Neural cell (in vitro differentiated cells): ENCODE measurements at places on chromosomes 12 and 14. TPM values are rescaled to one million over a fixed set of nuclear protein-coding genes. Genes with fewer than 3 reads are reported as not detected.

The AQP2 gene
- polyA plus RNA-seq: not detected in 2 replicates

The RPGRIP1 gene
- not detected in 2 replicates for polyA plus RNA-seq

The IL26 gene
- not detected in 2 replicates for polyA plus RNA-seq

The AMDHD1 gene
- 0.20 TPM in 1 of 2 replicates, not detected in the other for polyA plus RNA-seq

The TTC9 gene
- polyA plus RNA-seq: 11.1 and 14.2 TPM in 2 replicates

The B4GALNT1 gene
- polyA plus RNA-seq: 99.9 and 152 TPM in 2 replicates

The PLEKHG3 gene
- 15.8 and 27.3 TPM in 2 replicates for polyA plus RNA-seq

The MMP17 gene
- 79.0 and 93.5 TPM in 2 replicates for polyA plus RNA-seq

The KRT75 gene
- not detected in 2 replicates for polyA plus RNA-seq

The CACNA1C gene
- polyA plus RNA-seq: 9.7 and 10.0 TPM in 2 replicates

The OR6C70 gene
- not detected in 2 replicates for polyA plus RNA-seq

The BATF gene
- polyA plus RNA-seq: not detected in 2 replicates

The MCRS1 gene
- 109 and 112 TPM in 2 replicates for polyA plus RNA-seq

The MYH6 gene
- not detected in 2 replicates for polyA plus RNA-seq

The NR4A1 gene
- polyA plus RNA-seq: 3.4 and 6.1 TPM in 2 replicates

The CLEC14A gene
- 0.12 TPM in 1 of 2 replicates, not detected in the other for polyA plus RNA-seq

The TSPAN19 gene
- polyA plus RNA-seq: 3.5 and 4.8 TPM in 2 replicates

The GALNT16 gene
- polyA plus RNA-seq: 23.8 and 25.2 TPM in 2 replicates

The DLK1 gene
- 6.8 and 14.8 TPM in 2 replicates for polyA plus RNA-seq

The GLIPR1 gene
- 0.12 TPM in 1 of 2 replicates, not detected in the other for polyA plus RNA-seq

The KLRC4 gene
- 6.5 and 8.2 TPM in 2 replicates for polyA plus RNA-seq

The RNU4-1 gene
- under 0.01 TPM in 1 of 2 replicates, not detected in the other for polyA plus RNA-seq

The SLC8B1 gene
- 1.1 TPM in 2 replicates for polyA plus RNA-seq

The KRT6B gene
- polyA plus RNA-seq: not detected in 2 replicates

The SERPINA4 gene
- polyA plus RNA-seq: not detected in 2 replicates

The NRL gene
- 9.5 TPM in 2 replicates for polyA plus RNA-seq

The TAS2R9 gene
- 0.32 and 1.6 TPM in 2 replicates for polyA plus RNA-seq

The GYS2 gene
- polyA plus RNA-seq: 0.14 TPM in 1 of 2 replicates, not detected in the other

The STON2 gene
- polyA plus RNA-seq: 11.3 and 15.2 TPM in 2 replicates

The ASPG gene
- polyA plus RNA-seq: 0.16 and 1.4 TPM in 2 replicates

The TMEM119 gene
- not detected in 2 replicates for polyA plus RNA-seq

The HOXC6 gene
- not detected in 2 replicates for polyA plus RNA-seq

The GLT8D2 gene
- polyA plus RNA-seq: 8.3 and 8.7 TPM in 2 replicates

The COCH gene
- polyA plus RNA-seq: 39.9 and 45.0 TPM in 2 replicates

The CCDC175 gene
- 0.11 TPM in 1 of 2 replicates, not detected in the other for polyA plus RNA-seq

The TBX3 gene
- polyA plus RNA-seq: not detected in 2 replicates

The OR6C65 gene
- not detected in 2 replicates for polyA plus RNA-seq

The SP7 gene
- not detected in 2 replicates for polyA plus RNA-seq

The SERPINA1 gene
- polyA plus RNA-seq: not detected in 2 replicates

The RASSF9 gene
- 0.04 TPM in 1 of 2 replicates, not detected in the other for polyA plus RNA-seq

The CFAP251 gene
- polyA plus RNA-seq: 1.6 and 4.0 TPM in 2 replicates

The TAPBPL gene
- not detected in 2 replicates for polyA plus RNA-seq

The NINJ2 gene
- not detected in 2 replicates for polyA plus RNA-seq

The MYL2 gene
- not detected in 2 replicates for polyA plus RNA-seq

The BDKRB2 gene
- not detected in 2 replicates for polyA plus RNA-seq
